ENCODE measurements at places on chromosomes 11 and 22.

DNA sequence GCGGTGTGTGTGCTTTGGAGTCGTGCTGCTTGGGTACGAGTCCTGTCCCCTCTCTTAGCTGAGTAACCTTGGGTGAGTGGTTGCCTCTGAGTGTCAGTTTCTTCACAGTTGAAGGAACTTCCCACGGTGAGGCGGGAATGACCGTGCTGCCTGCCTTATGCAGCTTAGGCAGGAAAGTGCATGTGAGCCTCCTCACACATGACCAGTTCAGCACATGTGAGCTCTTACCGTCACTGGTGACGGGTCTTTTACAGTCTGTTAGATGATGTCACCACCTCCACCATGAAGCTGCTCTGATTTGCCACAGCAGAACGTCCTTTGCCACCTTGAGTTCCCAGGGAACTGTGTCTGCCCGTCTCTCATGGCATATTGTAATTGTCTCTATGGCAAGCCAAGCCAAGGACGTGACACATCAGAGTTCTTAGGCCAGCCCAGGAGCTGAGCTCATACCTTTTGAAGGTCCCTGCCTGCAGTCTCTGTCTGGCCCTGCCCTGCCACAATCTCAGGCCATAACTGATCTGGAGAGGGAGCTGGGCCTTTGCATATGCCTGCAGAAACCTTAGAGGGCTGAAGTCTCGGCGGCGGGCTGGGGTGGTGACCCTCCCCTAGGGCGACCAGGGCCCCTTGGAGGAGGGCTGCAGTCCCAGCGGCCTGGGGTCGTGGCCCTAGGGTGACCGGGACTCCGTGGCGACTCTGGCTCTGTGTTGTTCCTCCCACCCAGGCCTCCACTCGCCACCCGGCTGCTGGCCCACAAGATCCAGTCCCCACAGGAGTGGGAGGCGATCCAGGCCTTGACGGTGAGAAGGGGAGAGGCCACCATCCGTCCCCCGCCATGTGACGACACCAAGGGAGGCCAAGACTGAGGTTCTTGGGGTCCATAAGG is 7.8 kb downstream of the GGA1 start:
- DNase-seq = no peak

DNA sequence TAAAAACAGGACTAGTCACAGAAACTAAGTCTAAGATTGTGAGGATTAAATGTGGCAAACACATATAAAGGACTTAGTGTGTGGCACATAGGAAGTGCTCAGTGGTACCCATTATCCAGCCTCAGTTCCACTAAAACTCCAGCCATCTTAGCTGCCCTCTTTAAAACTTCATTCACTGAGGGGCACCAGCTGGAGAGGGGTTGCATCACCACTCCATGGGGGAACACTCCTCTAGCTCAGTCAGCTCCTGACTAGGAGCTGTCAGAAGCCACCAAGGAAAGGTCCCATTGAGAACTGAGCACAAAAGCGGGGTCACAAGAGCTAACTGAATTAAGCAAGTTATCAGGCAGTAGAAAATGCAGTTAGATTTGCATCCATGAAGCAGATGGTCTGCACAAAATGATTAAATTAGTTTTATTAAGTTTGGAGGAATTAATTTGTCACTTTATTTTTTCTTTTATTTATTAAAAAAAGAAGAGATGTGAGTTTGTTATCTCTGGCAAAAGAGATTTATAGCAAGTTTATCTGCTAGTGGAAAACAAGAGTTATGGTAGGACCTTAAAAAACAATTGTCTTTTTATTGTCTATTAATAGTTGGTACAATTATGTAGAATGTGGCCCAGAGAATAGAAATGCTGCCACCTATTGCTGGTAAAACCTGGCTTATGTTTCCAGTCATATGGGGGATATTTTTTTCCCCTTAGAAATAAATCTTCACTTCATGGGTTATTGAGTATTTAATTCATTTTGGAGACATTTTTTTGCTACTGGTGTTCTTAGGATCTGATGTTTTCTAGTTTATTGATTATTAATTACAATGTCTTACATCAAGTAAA is 95.7 kb downstream of the NAV2 start:
- no peak for DNase-seq

DNA sequence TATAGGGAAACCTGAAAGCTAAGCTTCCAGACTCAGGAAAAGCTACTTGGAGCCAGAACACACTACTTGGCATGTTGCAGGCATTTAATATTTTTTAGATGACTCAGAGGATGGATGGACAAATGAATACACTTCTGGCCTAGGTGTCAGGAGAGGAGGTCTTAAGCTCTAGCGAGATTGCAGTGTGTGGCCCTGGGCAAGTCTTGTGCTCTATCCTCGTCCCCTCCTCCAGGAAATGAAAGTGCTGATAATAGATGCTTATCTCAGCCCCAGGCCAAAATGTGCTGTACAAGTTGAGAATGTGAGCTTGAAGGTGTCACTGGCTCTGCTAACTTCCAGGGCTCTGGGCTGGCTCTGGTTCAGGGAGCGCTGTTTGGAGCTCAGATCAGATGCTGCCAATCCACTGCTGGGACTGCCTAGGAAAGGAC is 136.3 kb downstream of the PKNOX2 start:
- no peak for DNase-seq

- DNase-seq = no peak
These were observed 366.2 kb upstream of the CCDC179 start for GRCh38 chr11:23226331-23227077.

DNA sequence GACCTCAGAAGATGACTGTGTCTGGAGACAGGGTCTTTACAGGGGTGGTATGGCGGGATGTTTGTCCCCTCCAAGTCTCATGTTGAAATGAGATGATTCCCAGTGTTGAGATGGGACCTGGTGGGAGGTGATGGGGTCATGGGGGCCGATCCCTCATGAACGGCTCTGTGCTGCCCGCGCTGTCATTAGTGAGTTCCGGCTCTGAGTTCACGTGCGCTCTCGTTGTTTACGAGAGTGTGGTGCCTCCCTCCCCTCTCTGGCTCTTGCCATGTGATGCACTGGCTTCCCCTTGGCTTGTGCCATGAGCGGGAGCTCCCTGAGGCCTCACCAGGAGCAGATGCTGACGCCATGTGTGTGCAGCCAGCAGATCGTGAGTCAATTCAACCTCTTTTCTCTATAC is 830.8 kb downstream of the TBC1D22A start:
- DNase-seq = no peak

GRCh38 chr11:106446955-106447354 is 369.5 kb downstream of the AASDHPPT start:
- no peak for DNase-seq

DNA sequence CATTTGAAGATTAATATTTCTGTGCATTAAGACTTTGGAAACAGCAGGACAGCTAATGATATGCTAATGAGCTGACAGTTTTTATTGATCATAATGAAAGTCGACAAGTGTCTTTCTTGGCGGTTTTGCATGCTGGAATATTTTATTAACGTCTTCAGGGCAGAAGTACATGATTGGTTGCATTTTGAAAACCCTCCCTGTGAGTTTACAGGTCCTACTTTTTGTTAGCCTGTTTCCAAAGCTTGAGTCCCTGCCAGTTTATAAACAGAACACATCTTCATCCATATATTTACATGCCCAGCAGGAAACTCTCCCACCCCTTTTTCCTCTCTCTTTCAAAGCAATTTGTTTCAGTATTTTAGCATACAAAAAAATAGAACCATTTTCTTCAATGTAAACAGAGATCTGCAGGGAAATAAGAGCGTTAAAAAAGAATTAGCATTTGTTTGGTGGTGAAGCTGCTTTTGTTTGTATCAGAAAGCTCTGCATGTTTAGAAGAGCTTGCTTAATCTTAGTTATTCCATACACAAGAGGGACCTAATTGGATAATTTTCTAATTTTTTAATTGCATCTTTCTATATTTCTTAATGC is 243.6 kb downstream of the NELL1 start:
- DNase-seq = no peak

DNA sequence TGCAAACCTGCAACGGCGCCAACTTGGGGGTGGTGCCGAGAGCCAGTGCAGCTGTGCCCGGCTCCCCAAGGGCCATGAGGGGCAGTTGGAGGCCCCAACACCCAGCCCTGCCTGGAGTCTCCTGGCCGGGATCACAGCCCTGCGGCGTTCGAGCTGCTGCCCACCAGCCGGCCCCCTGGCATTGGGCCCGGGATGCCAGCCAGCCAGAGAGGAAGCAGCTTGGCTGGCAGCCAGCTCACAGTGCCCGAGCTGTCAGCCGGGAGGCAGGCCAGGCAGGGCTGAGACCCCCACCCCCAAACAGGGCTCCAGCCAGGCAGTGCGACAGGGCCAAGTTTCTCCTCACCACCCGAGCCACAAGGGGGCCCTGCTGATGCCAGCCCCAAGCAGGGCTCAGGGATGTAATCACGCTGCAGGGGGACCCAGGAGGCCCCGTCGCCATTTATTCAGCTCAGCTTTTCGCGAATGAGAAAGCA is 26.0 kb upstream of the TCF20 start:
- no peak for DNase-seq

DNA sequence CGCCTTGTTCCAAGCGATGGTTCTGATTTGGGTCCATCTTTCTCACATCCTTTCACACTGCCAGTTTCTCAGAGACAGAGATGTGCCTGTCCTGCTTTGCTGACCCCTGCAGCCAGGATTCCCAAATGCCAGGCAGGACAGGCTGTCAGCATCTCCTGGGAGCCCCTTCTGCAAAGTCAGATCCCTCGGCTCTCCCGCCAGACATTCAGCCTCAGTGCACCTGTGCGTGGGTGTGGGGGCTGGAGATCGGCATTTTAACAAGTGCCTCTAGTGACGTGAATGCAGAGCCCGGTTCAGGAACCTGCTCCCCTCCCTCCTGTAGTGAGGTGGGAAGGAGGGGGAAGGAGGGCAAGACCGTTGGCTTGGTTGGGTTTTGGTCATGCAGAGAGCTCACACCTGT is 108.9 kb upstream of the FGF3 start:
- no peak for DNase-seq

GRCh38 chr11:34318111-34319037 is 39.4 kb downstream of the ABTB2 start:
- DNase-seq = no peak

DNA sequence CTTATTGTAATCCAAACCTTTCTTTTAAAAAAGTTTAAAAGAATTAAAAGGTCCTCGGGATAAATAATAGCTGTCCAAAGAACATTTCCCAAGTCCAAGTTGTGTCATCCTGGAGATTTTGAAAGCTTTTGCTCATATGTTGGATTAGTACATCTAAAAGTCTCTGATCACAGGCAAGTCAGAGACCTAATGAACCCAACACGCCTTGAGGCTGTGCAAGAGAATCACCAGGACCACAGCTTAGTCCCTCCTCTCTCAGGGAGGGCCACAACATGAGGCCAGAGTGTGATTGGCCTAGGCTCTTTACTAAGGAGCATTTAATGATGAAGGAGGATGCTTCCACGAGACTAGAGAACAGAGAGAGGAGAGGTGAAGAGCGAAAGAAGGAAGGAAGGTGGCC is 98.7 kb upstream of the OR5AK2 start:
- DNase-seq = no peak

- DNase-seq = no peak
These were observed 4.2 kb downstream of the IL17REL start for GRCh38 chr22:50008151-50009040.

- no peak for DNase-seq
These were observed 10.2 kb downstream of the SLC25A1 start for GRCh38 chr22:19168088-19168890.

DNA sequence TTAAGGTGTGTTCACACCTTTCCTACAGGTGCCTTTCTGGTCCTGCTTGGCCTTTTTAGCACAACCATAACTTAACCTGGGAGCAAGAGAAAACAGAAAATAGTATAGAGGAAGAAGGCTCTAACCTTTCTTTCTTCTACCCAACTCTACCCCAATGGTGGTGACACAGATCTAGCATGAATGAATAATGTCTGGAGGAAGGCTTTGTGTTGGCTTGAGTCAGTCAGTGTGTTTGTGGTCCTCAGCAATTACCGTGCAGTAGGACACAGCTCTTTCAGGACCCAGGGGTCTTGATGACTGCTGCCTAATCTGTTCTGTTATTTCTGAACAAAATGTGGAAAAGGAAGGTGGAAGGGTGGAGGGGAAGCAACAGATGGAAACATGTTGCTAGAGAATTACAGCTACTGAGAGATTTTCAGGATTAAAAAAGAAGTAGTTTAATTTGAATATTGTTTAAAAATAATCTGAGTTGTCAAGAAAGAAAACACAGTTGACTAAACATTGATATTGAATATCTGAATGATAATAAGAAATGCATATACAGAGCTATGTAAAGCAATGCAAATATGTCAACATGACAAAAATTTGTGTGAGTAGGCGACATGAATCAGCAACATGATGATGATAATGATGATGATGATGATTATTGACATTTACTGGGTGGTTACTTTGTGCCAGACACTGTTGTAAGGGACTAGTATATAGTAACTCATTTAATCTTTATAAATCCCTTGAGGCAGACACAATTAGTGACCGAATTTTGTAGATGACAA is 55.3 kb downstream of the AASDHPPT start:
- DNase-seq = no peak

DNA sequence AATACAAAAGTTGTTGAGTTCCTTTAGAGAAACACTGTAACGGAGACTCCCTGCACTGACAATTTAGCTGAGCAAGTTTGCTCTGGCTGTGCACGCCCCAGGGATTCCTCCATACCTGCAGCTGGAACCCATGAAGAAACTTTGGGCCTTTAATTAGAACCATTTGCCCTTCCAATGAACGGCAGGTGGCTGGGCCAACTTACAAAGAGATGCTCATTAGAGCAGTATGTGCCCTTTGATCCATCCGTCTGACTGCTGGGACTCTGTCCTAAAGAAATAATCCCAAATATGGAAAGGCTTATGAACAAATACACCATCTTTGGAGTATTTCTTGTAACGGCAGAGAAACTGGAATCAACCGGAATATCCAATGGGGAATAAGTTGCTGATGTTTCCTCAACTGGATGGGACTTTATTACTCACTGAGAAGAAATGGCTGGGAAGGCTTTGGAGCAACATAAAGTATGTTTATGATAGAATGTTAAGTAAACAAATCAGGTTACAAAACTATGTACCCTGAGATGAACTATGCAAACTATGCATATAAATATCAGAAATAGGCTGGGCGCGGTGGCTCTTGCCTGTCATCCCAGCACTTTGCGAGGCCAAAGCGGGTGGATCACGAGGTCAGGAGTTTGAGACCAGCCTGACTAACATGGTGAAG is 24.4 kb upstream of the FBLN1 start:
- DNase-seq = no peak

DNA sequence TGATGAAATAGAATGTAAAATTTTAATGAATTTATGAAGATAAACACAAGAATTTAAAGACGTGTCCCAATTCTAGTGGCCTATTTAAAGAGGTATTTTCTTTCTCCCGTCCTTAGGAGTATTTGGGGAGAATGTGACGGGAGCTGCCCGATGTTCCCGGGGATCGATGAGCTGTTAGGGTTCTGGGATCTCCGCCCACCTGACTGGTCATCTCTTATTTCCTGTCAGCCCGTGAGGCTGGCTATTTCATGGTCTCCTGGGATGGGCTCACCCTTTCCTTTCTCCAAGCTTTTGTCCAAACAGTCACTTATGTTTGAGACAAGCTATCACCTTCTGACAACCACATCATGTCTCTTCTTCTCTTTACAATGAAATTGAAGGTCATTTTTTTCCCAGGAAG is 16.9 kb upstream of the CLMP start:
- DNase-seq = no peak

All from activated CD4-positive, alpha-beta T cell treated with anti-CD3 and anti-CD28 coated beads, Interleukin-2, amount 50 U/mL, for 48 hours (primary cell).